ENCODE measurements at places on chromosomes 1 and 21. TPM values are rescaled to one million over a fixed set of nuclear protein-coding genes. Genes with fewer than 3 reads are reported as not detected.

PTPRC gene
- 422 TPM for total RNA-seq

- no peak for DNase-seq
Measured at GRCh38 chr1:58158016-58158415, 388.5 kb downstream of the OMA1 start.

GRCh38 chr1:153746174-153746573 lies 18.3 kb downstream of the INTS3 start:
- DNase-seq, result no peak

- DNase-seq, result no peak
Measured at GRCh38 chr1:156477526-156478249, 22.9 kb downstream of the MEF2D start.

DNA sequence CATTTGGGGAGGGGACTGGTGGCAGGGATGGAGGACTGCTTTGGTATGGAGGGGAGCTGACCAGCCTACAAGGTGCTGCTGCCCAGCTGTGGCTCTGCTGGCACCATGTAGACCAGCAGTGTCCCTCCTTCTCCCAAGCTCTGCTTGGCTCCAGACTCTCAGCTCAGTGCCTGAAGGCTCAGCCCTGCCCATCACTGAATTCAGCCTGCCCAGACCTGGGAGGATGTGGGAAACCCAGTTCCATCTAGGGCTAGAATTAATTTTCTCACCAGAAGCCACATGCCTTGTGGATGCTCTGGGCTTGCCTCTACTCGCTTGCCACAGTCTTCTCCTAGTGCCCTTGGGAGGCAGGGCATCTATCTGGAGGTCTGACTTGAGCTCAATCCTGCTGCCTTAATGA lies 195.0 kb upstream of the EDN2 start:
- DNase-seq, result no peak

DNA sequence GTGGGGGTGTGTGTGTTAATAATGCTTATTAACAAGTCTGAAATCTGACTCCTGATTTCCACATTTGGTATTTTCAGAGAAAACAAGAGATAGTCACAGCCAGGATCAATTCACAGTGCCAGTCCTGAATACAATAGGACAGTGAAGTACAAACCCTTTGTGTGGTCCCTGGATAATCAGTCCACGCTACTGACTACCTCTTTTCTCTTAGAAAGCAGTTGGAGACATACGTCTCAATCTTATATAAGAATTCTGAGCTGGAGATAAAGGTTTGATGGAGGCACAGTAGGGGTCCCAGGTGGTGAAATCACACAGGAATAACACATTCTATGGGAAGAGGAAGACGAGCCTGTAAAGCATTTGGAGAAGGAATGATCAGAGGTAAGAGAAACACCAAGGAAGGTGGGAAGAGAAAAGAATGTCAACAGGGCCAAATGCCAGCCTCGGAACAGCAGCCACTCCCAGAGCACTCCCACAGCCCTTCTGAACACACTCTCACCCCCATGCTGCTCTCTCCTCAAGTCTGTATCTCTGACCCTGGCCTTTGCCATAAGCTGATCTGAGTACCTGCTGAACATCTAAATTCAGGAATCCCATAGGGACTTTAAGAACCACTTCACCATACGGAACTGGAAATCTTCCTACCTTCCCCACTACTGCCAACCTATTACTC lies 48.6 kb downstream of the TRAF5 start:
- DNase-seq, result no peak

DNA sequence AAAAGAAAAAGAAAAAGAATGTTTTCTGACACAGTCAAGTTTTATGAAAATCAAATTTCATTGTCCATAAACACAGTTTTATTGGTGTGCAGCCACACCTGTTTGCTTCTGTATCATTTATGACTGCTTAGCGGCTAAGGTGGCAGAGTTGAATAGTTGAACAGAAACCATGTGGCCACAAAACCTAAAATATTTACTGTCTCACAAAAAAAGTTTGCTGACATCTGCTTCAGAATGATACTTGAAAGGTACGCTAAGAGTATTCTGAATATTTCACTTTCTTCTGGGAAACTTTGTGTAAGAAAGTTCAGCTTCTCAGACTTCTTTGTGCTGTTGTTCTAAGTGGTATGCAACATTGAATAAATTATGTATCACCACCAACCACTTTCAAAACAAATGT lies 6.2 kb downstream of the KCNK1 start:
- no peak for DNase-seq
